Fibroblast of skin of right biceps (primary cell): ENCODE measurements at places on chromosomes 6 and 20.

- no peak for DNase-seq
These were observed 8.0 kb downstream of the MTG2 start for GRCh38 chr20:62190639-62191411.

DNA sequence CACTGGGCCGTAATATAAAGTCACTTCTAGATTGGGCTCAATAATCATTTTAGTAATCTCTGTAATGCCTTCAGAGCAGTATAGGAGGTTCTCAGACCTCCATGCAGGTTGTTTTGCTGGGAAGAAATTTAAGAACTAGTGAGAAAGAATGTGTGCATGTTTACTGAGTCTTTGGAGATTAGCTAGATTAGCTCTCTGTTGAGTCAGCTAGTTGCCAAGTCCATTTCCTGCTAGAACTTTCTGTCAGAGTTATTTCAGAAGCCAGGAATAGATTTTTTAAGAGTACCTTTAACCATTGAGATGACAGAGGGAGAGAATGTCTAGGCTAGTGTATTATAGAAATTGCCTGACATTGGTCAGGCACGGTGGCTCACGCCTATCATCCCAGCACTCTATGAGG, 33.3 kb downstream of the ORC3 start:
- DNase-seq: peak; percentile 3

DNA sequence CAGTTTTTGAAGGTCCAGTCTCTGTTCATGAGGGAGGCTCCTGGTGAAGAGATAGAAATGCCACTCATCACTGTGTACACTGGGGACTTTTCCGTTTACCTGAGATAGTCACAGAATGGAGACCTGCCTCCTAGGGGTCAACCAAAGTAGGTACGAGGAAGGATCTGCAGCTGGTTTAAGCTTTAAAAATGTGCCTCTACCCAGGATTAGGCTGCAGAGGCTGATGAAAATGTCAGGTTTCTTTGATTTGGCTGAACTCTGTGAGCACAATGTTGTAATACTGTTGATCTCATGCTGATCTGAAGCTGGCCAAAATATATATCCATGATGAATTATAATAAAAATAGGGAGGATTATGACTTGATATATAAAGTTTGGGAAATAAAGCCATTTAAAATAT, 182.7 kb downstream of the ADAT2 start:
- DNase-seq: no peak

DNA sequence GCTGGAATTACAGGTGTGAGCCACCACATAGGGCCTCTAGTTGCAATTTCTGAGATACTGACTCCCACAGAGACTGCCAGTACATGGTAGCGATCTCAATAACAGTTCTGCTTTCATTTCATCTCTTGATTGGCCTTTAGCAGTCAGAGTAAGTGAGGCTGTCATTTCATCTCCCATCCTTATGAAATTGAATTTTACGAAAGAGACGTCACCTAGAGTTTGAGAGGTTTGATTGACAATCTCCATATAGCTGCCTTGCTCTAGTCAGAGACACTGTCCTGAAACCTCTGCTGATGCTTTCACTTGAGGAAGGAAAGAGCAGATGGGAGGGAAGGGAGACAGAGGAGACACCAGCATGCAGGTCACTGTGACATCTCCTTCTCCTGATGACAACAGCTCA, 466.1 kb downstream of the NKAIN2 start:
- DNase-seq: no peak

GRCh38 chr6:83125425-83125824, 58.0 kb downstream of the DOP1A start:
- DNase-seq: no peak

GRCh38 chr6:106927531-106928398, 46.8 kb downstream of the CD24 start:
- peak; percentile 43 for DNase-seq

DNA sequence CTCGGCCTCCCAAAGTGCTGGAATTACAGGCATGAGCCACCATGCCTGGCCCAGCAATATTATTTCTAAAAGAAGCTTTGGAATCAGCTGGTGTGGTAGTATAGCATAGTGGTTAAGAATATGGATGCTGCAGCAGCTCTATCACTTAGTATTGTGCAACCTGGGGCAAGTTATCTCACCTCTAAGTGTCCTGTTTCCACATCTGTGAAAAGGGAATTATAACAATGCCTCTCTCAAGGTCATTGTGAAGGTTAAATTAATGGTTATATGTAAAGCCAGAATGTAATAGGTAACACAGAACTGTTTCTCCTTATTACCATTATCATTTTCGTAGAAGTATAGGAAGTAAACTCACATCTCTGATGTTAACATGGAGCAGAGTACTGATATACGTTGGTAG, 14.2 kb downstream of the SLC17A2 start:
- no peak for DNase-seq

GRCh38 chr20:8693709-8694108, 375.2 kb upstream of the PLCB4 start:
- DNase-seq: peak; percentile 94

- peak; percentile 96 for DNase-seq
These were observed 291.1 kb downstream of the CLIC5 start for GRCh38 chr6:45724511-45724910.

DNA sequence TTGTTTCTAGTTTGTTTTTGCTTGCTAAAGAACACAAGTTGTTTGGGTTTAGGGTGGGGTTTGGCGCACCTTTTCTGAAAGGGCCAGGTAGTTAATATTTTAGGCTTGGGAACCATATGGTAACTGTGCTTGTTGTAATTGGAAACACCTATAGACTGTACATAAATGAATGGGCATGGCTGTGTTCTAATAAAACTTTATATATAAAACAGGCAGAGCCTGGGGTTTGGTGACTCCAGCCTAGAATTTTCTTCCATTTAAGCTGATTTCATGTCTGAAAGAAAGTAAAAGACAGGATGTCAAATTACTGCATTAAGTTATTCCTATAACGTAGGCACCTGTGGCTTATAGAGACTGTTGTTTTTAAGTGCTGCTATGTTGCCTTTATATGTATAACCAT, 36.1 kb upstream of the MAPK13 start:
- DNase-seq: no peak

DNA sequence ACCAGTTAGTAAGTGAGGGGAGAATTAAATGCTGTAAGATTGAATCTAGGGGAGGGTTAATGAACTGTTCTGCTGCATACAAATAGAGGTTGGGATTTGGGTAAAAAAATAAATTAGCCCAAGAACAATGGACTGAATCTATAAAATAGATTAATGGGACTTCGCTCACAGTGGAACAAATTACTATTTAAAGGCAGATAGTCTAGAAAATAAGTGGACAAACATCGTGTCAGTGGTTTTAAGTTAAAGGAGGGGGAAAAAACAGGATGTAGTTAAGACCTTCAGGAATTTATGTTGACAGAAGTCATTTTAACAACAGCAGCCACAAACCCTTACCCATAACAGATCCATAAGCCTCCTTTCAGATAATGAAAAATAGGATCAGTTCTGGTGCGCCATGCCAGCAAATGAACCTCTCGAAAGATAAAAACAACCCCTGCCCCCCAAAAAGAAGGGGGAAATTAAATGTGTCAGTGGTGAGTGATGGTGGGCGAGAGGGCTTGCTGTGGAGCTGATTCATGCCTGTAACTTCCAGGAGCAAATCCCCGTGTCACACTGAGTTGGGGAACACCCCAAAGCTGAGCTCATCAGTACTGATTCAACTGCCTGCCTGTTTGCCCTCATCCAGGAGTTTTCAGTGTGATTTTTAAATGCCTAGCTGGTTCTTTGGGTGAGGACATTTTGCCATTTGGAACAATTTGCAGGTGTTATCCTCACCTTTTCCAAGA, 86.8 kb downstream of the PPP1R14C start:
- peak; percentile 82 for DNase-seq

GRCh38 chr6:97198046-97198565, 84.9 kb downstream of the MMS22L start:
- no peak for DNase-seq

- no peak for DNase-seq
These were observed 9.4 kb downstream of the PCK1 start for GRCh38 chr20:57570145-57570850.

DNA sequence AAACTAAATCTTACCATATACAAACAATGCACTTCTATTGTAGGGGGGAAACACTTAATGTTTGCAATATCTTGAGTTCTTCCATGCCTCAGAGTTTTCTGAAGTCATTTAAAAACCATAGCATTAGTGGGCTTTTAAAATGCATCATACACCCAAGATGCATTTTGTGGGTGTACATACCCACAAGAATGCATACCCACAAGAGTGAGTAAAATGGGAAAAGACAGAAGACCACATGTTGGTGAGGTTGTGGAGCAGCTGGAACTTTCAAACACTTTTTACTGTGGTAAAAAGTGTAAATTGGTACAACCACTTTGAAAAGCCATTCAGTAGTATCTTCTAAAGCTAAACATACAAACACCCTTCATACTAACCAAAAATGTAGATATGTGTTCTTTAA, 57.5 kb downstream of the CYB5R4 start:
- DNase-seq: peak; percentile 18

DNA sequence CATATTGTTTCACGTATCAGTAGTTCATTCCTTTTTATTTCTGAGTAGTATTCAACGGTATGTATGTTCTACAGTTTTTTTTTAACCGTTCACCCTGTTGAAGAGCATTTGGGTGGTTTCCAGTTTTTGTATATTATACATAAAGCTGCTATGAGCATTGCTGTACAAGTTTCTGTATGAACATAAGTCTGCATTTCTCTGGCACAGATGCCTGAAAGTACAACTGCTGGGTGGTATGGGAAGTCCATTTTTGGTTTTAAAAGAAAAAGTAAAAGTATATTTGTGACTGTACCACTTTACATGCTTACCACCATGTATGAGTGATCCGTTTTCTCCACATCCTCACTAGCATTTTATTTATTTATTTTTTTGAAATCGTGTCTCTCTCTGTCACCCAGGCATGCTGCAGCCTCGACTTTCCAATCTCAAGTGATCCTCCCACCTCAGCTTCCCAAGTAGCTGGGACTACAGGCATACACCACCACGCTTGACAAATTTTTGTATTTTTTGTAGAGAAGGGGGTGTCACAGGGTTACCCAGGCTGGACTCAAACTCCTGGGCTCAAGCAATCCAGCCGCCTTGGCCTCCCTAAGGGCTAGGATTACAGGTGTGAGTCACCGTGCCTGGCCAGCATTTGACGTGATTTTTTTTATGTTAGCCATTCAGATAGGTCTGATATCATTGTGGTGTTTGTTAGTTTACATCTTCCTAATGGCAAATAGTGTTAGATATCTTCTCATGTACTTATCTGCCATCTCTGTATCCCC, 11.0 kb upstream of the SIM1 start:
- no peak for DNase-seq

DNA sequence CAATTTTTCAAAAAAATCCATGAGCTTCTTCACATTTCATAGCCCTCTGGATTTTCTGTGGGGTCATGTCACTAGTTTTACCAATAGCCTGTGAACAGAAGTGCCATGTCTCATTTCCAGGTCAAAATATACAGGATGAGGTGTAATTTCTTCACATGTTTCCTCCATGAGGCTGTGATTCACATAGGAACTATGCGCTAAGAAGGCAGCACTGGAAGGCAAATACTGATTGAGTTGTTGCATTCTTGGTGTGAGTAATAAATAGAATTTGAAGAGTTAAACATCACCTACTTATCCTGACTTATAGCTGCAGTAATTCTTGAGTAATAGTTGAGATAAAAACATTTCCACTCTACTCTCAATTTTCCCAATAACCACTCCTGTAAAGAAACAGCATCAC, 442.3 kb downstream of the HAO1 start:
- DNase-seq: peak; percentile 91

- DNase-seq: peak; percentile 87
These were observed 566.2 kb upstream of the NOX3 start for GRCh38 chr6:156021746-156022396.

DNA sequence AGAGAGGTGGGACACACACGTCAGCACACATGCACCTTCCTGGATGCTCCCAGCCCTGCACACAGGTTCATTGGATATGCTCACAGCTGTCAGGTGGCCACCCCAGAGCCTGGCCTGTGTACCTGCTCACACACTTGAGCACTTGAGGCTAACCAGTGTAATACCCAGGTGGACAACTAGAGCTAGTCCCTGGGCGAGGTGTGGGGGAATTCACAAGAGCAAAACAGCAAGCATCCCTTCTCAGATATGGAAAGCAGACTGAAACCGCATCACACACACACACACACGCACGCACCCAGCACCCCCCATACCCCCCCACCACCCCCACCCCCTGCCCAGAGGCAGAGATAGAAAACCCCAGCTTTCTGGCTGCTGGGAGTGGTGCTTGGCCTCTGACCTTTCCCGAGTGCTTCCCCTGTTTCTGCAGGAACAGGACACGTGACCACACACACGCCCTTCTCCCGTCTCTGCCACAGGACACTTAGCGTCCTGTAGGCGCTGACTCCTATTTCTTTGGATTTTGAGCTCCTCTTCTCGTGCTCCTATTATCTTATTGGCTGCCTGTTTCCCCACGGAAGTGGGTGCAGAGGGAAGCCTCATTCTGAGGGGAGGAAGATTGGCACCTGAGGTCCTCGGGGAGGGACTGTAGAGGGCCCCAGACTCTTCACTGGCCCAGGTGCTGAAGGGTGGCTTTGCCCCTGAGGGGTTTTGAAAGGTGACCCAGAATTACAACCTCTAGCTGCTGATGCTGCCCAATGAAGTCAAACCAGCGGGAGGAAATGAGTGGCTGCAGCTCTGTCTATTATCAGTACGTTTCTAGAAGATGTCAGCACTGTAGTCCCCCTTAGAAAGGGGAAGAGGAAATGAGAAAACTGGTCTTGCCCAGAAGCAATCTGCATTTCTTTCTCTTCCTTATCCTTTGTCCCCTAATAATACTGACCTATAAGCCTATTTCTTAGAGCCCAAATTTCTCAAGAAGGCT, 65.8 kb downstream of the SYTL3 start:
- no peak for DNase-seq

GRCh38 chr6:75203721-75204120, 2.1 kb downstream of the COL12A1 start:
- peak; percentile 55 for DNase-seq

DNA sequence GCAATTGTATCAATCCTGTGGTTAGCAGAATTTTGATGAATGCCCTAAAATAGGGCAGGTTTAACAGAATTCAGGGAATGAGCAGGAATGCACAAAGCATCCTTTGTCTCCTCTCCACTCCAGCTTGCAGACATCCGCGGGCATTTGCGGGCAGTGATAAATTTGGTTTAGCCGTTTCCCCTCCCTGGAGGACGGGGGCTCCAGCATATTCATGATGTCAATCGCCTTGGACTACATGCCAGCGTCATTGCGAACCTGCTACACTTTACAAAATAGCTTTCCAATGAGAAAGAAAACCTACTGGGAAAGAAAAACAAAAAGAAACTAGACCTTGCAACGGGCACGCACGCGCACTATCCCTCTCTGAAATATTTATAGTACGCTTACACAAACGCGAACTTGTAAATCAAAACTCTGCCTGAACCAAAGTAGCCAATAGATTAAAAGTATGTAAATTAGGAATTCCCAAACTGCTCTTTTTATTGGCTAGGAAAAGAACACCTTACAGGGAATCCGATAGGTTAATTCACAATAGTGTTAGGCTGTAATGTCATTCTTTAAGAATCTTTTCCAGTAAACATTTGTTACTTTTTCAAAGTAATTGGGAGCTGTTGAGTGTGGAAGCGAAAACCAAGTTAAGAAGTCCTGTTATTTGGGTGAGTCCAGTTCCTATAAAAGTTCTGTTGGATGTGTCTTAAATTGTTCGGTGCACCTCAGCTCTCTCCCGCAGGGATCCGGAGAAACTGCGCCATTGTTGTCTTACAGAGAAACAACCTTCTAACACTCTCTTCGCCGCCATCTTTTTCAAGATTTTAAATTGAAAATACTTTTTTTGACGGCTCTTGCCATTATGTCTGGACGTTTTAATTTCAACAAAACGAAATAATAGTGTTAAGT, 136.7 kb downstream of the HFE start:
- peak; percentile 96 for DNase-seq

GRCh38 chr6:117118490-117118889, 146.9 kb upstream of the VGLL2 start:
- DNase-seq: no peak

GRCh38 chr6:124694139-124694705, 268.0 kb upstream of the RNF217 start:
- DNase-seq: no peak
